ENCODE measurements at places on chromosomes 5 and 9.

- no peak for DNase-seq
These were observed 72.6 kb upstream of the PALM2AKAP2 start for GRCh38 chr9:109707355-109707754.

- no peak for DNase-seq
These were observed 48.4 kb upstream of the SMIM23 start for GRCh38 chr5:171736976-171737891.

DNA sequence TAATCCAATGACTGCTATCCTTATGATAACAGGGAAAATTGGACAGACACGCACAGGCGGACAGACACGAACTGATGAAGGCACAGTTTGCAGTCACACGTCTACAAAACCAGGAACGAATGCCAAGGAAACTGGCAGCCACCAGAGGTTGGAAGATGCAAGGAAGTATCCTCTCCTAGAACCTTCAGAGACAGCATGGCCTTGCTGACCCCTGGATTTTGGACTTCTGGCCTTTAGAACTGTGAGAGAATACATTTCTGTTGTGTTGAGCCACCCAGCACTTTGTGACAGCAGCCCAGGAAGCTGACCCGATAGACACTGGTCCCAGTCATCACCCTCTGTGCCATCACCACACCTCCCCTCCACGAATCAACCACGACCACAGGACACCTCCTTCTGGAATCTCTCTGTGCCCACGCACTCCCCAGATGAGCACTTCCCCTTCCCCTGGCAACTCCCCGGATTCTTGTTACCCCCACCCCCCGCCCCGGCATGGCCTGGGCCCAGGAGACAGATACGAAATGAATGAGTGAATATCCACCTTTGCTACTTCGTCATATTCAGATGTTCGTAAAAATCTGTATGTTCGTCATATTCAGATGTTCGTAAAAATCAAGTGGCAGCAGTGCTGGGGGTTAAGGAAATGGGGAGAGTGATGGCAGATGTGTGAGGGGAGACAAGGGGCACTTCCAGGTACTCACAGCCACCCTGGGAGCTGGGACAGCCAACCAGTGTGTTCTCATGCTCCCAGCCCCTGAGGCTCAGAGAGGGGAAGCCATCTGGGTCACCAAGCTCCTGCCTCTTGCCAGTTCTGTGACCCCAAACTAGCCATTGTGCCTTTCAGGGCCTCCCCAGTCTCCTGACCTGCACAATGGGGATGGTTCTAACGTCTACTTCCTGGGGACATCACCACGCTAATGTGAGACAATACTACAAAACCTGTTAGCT lies 18.5 kb downstream of the GBGT1 start:
- DNase-seq, result no peak

GRCh38 chr5:136780518-136780917 lies 415.2 kb upstream of the TRPC7 start:
- DNase-seq, result peak; percentile 4

- DNase-seq, result no peak
These were observed 2.3 kb upstream of the HSD17B3 start for GRCh38 chr9:96304230-96304629.

DNA sequence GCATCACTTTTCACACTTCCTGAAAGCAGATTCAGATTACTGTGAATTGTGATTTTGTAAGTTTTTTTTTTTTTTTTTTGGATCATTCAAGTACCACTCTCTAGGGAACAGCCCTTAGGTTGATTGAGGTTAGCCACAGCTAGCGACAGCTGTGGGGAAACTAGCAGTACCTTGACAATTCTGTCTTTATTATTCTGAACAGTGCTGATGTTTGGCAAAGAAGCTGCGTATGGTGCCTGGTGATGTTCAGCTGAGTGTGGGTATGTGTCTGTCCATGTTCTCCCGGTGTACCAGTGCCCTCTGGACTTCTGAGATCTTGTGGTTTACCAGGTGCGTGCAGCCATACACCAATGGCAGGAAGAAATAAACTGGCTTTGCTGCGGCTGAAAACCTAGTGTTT lies 117.3 kb upstream of the PLPPR1 start:
- DNase-seq, result no peak
